Effector memory CD4-positive, alpha-beta T cell (primary cell): ENCODE measurements at places on chromosomes 2 and 18.

DNA sequence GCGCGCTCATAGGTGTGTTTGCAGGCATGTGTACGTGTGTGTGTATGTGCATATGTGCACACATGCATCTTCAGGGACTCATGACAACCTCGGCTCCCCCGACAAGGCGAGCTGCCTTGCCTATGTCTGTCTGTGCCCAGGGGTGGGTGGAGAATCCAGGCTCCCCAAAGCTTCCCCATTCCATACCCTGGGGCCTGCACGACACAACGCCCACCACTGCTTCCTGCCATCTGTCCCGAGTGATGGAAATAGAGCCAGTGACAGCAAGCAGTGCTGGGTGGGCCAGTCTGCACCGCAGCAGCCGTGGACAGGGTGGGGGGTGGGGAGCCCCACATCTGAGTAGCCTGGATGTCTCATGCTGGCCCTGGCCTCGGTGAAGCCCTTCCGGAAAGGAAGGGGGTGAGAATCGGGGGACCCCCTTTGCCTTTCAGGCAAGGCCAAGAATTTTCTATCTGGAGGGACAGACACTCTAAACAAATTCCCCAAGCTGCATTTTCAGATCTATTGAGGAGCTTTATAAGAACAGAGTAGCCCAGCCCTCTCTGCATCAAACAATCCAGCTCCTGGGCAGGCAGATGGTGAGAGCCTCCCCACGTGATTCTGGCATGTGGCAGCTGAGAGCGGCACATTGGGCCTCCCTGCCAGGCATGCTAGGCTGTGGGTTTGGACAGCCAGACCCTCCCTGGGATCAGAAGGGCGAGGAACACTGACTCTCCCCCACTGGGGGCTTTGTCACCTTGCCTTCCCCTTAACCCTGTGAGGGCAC, 4.9 kb downstream of the KCNIP3 start:
- no peaks in the 10 kb centered on the region for H3K36me3 ChIP-seq
- DNase-seq: no peak
- no peaks in the 10 kb centered on the region for H3K27me3 ChIP-seq
- no peak overlapping the region for H3K27ac ChIP-seq
- H3K4me1 ChIP-seq: no peaks in the 10 kb centered on the region
- H3K4me3 ChIP-seq: no peak overlapping the region

- peaks cover 6% of the 10 kb centered on the region for H3K36me3 ChIP-seq
- no peak overlapping the region for H3K4me3 ChIP-seq
- H3K27ac ChIP-seq: no peak overlapping the region
- no peaks in the 10 kb centered on the region for H3K4me1 ChIP-seq
- H3K27me3 ChIP-seq: no peaks in the 10 kb centered on the region
Measured at GRCh38 chr2:177419274-177419673, 26.7 kb downstream of the AGPS start.

GRCh38 chr2:54267577-54267976, 11.5 kb upstream of the TSPYL6 start:
- no peak for DNase-seq
- no peaks in the 10 kb centered on the region for H3K27me3 ChIP-seq
- no peak overlapping the region for H3K4me3 ChIP-seq

GRCh38 chr2:180698668-180699067, 281.7 kb upstream of the UBE2E3 start:
- no peak for DNase-seq
- no peaks in the 10 kb centered on the region for H3K27me3 ChIP-seq
- no peak overlapping the region for H3K27ac ChIP-seq
- H3K4me3 ChIP-seq: no peak overlapping the region

GRCh38 chr2:158619496-158619895, 162.7 kb downstream of the PKP4 start:
- H3K4me1 ChIP-seq: no peaks in the 10 kb centered on the region
- H3K27ac ChIP-seq: no peak overlapping the region
- no peaks in the 10 kb centered on the region for H3K36me3 ChIP-seq
- H3K27me3 ChIP-seq: no peaks in the 10 kb centered on the region
- H3K4me3 ChIP-seq: no peak overlapping the region

- H3K4me3 ChIP-seq: no peak overlapping the region
- DNase-seq: no peak
- no peaks in the 10 kb centered on the region for H3K4me1 ChIP-seq
- H3K27me3 ChIP-seq: no peaks in the 10 kb centered on the region
- H3K36me3 ChIP-seq: no peaks in the 10 kb centered on the region
Measured at GRCh38 chr2:108927936-108928659, 60.9 kb downstream of the EDAR start.

- no peaks in the 10 kb centered on the region for H3K4me1 ChIP-seq
- no peak overlapping the region for H3K4me3 ChIP-seq
- no peak for DNase-seq
- no peak overlapping the region for H3K27ac ChIP-seq
- H3K36me3 ChIP-seq: no peaks in the 10 kb centered on the region
- H3K27me3 ChIP-seq: no peaks in the 10 kb centered on the region
Measured at GRCh38 chr2:14137643-14138042, 494.9 kb upstream of the LRATD1 start.

GRCh38 chr2:84631047-84631446, 114.7 kb downstream of the DNAH6 start:
- H3K27me3 ChIP-seq: no peaks in the 10 kb centered on the region
- no peak overlapping the region for H3K4me3 ChIP-seq
- no peak for DNase-seq
- no peaks in the 10 kb centered on the region for H3K36me3 ChIP-seq
- H3K4me1 ChIP-seq: peaks cover 5% of the 10 kb centered on the region
